Mesendoderm (in vitro differentiated cells): ENCODE measurements at places on chromosomes 4 and X.

DNA sequence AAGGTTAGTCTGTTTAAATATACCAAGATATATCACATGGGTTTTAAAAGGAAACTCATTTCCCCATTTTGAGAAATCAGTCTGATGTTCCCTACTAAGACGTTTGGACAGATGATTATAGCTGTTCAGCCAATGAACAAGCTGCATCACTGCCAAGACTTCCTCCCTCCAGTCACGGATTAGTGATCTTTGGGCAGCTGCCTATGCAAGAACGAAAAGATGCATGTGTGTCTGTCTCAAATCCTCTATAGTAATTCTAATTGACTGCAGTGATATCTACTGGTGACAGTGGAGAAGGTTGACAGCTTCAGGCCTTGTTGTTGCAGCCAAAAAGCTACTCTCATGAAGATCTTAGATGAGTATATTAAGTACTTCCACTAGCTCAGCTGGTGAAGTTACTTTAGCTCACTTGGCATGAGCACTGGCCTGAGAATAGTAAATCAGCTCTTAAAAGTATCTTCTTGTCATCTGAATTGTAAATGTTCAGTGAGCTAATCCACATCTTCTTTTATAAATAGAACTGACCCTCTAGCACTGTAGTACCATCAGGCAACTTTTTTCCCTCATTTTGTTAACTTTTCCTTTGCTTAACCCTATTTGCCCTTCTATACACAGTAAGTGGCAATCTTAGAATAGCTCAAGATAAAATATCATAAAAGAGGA lies 134.5 kb upstream of the PCDH10 start:
- H3K4me3 ChIP-seq: no peak overlapping the region
- H3K36me3 ChIP-seq: no peaks in the 10 kb centered on the region
- no peaks in the 10 kb centered on the region for H3K4me1 ChIP-seq
- DNase-seq: no peak

DNA sequence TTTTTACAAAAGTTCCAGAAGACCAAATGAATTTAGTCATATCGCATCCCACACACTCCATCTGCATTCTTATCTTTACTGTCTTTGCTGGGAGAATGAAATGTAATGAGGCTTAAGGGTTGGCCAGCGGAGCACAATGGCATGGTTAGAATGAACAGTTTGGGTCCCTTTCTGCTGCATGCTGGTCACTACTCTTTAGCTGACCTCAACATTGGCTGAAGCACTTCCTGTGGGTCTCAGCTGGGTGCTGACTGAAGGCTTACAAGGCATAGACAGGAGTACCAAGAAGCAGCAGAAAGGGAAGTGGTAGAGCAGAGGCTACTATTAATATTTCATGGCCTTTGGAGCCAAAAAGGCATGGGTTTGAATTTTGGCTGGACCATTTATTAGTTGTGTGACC lies 159.4 kb upstream of the GPC4 start:
- no peaks in the 10 kb centered on the region for H3K4me1 ChIP-seq
- H3K36me3 ChIP-seq: no peaks in the 10 kb centered on the region
- no peak overlapping the region for H3K27ac ChIP-seq
- no peak overlapping the region for H3K4me3 ChIP-seq
- H3K27me3 ChIP-seq: no peaks in the 10 kb centered on the region

DNA sequence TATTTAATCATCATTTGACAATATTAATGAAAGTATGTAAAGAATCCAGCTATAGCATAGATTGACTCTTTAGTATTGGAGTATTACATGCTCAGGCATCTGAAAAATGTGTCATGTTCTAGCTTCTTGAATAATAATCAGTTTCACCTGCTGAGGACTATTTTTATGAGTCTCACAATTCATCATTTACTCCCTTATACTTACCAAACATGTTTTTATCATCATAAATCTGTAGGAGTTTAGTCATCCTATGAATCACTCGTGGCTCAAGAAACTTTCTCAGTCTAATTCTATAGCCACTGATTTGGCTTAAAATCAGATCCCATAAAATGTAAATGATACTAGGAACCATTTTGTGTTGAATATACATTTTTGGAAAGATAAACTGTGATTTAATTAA lies 1616.1 kb downstream of the C4orf33 start:
- DNase-seq: no peak
- H3K36me3 ChIP-seq: no peaks in the 10 kb centered on the region
- no peaks in the 10 kb centered on the region for H3K4me1 ChIP-seq
- no peaks in the 10 kb centered on the region for H3K27me3 ChIP-seq
- no peak overlapping the region for H3K27ac ChIP-seq

- no peak overlapping the region for H3K27ac ChIP-seq
- H3K4me3 ChIP-seq: no peak overlapping the region
- H3K36me3 ChIP-seq: no peaks in the 10 kb centered on the region
- no peak for DNase-seq
- no peaks in the 10 kb centered on the region for H3K4me1 ChIP-seq
- H3K27me3 ChIP-seq: no peaks in the 10 kb centered on the region
Measured at GRCh38 chr4:154566639-154567204, 3.9 kb downstream of the FGB start.

DNA sequence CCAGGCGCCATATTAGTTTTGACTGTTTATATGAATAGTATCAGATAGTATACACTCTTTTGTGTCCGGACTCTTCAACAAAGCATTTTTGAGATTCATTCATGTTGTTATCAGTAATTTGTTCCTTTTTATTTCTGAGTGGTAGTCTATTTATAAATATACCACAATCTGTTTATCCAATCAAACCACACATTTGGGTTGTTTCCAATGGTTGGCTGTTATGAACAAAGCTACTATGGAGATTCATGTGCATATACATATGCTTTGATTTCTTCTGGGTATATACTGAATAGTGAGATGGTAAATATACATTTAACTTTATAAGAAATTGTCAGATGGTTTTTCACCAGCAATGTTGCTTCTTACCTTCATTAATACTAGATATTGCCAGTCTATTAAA lies 36.8 kb upstream of the TAPT1 start:
- H3K27me3 ChIP-seq: no peaks in the 10 kb centered on the region
- H3K4me3 ChIP-seq: no peak overlapping the region
- no peak overlapping the region for H3K27ac ChIP-seq
- no peak for DNase-seq
- no peaks in the 10 kb centered on the region for H3K4me1 ChIP-seq

- no peaks in the 10 kb centered on the region for H3K27me3 ChIP-seq
- no peak overlapping the region for H3K27ac ChIP-seq
- DNase-seq: peak; percentile 59
- no peaks in the 10 kb centered on the region for H3K4me1 ChIP-seq
- no peaks in the 10 kb centered on the region for H3K36me3 ChIP-seq
Measured at GRCh38 chr4:121514443-121514842, 133.6 kb upstream of the QRFPR start.
